ENCODE measurements at places on chromosomes 7 and 10. TPM values are rescaled to one million over a fixed set of nuclear protein-coding genes. Genes with fewer than 3 reads are reported as not detected.
A peak's percentile ranks its signal among the peaks of the same experiment; 100 is the strongest.

The GLI3 gene
- 0.63 TPM for polyA plus RNA-seq

DNA sequence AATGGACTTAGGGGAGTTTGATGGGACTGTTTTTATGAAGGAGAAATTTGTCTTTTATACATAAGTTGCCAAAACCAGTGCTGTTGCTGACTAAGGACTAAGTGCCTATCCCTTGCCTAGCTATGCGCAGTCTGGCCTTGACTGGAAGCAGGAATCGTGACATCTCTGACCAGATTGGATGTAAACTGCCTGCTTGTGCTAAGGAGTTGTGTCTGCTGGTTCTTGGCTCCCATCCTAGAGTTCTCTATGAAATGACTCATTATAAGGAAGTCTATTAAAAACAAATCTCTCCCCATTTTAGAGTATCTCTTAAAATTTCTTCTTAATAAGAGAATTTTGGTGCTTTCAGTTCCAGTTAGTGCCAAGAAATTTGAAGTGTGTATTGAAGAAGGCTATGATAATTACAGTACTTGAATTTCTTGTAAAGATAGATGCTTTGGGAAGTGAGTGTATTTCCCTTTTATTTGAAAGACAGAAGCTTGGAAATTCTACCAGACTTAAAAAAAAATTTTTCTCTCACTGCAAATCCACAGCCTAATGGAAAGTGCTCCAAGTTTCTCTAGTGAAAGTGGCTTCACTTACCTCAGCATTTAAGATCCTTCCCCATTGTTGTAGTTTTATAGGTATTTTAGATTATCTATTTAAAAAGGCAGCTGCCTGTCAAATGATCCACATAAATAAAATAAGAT lies 77.6 kb downstream of the BICC1 start:
- no peak overlapping the region for H3K27ac ChIP-seq
- no peaks in the 10 kb centered on the region for H3K27me3 ChIP-seq
- H3K4me1 ChIP-seq: no peaks in the 10 kb centered on the region
- no peaks in the 10 kb centered on the region for H3K36me3 ChIP-seq

The TFPI2 gene
- polyA plus RNA-seq: not detected

The MAGI2 gene
- polyA plus RNA-seq: not detected

GRCh38 chr7:153400735-153401593 lies 641.4 kb downstream of the ACTR3B start:
- no peak overlapping the region for H3K4me3 ChIP-seq
- no peak overlapping the region for H3K27ac ChIP-seq
- no peaks in the 10 kb centered on the region for H3K4me1 ChIP-seq
- DNase-seq: no peak
- no peaks in the 10 kb centered on the region for H3K27me3 ChIP-seq

DNA sequence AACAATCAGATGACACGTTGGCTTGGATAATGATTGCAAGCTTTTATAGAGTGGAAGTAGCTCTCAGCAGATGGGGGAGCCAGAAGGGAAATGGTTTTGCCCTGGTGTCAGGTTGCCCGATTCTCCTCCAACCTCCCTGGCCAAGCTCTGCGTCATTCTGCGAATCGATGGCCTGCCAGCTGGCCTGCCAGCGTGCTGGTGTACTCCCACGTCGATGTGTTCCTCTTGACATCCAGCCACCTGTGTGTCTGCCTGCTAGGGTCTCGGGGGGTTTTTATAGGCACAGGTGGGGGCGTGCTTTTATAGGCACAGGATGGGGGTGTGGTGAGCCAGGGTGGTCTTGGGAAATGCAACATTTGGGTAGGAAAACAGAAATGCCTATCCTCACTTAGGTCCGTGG lies 4.6 kb downstream of the NET1 start:
- H3K4me1 ChIP-seq: peaks cover 18% of the 10 kb centered on the region
- no peak overlapping the region for H3K27ac ChIP-seq
- H3K4me3 ChIP-seq: no peak overlapping the region
- DNase-seq: no peak

DNA sequence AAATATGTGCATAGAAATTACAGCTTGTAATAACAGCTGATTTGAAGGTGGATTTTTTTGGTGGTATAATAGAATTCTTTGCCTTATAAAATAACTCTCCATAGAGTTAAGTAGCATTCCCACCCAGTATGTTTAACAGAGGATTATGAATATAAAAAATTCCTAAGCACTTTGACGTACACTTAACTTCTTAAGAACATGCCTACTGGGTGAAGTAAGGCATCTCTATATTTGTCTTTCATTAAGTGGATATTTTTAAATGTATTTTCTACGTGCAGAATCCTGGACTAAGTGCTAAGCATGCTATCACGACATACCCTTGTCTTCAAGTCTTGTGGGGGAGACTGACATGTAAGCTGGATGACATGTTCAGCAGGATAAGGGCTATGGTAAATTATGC lies 217.7 kb upstream of the BMPER start:
- H3K36me3 ChIP-seq: peaks cover 19% of the 10 kb centered on the region
- peaks cover 5% of the 10 kb centered on the region for H3K4me1 ChIP-seq
- no peak overlapping the region for H3K27ac ChIP-seq
- H3K27me3 ChIP-seq: peaks cover 4% of the 10 kb centered on the region
- H3K4me3 ChIP-seq: no peak overlapping the region

- no peaks in the 10 kb centered on the region for H3K4me1 ChIP-seq
- no peaks in the 10 kb centered on the region for H3K36me3 ChIP-seq
- no peak overlapping the region for H3K27ac ChIP-seq
- H3K4me3 ChIP-seq: no peak overlapping the region
Observed at GRCh38 chr10:133008736-133009135, 66.4 kb upstream of the CFAP46 start.

DNA sequence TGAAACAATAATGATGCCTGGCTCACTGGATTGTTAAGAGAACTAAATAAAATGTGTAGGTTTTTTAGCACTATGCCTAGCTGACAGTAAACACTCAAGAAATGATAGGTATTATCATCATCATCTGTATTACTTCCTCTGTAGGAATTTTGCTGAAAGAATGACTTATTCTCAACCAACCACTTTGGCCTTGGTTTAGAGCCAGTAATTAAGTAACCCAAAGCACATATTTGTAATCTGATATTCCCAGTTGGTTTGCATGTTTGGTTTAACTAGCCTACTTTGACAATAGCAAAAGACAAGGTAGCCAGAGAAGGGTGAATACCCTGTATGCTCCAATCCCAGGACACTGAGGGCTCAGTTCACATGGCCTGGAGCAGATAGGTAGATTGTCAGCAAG lies 34.4 kb downstream of the BCAP29 start:
- H3K27me3 ChIP-seq: no peaks in the 10 kb centered on the region
- H3K36me3 ChIP-seq: peaks cover 20% of the 10 kb centered on the region
- no peaks in the 10 kb centered on the region for H3K4me1 ChIP-seq
- H3K27ac ChIP-seq: no peak overlapping the region

GRCh38 chr7:145434811-145435210 lies 599.0 kb upstream of the TPK1 start:
- DNase-seq: no peak
- H3K27me3 ChIP-seq: no peaks in the 10 kb centered on the region
- H3K4me1 ChIP-seq: no peaks in the 10 kb centered on the region
- no peak overlapping the region for H3K27ac ChIP-seq
- H3K4me3 ChIP-seq: no peak overlapping the region

- no peak overlapping the region for H3K27ac ChIP-seq
- H3K4me3 ChIP-seq: no peak overlapping the region
- DNase-seq: no peak
- H3K27me3 ChIP-seq: no peaks in the 10 kb centered on the region
- no peaks in the 10 kb centered on the region for H3K36me3 ChIP-seq
- H3K4me1 ChIP-seq: no peaks in the 10 kb centered on the region
Observed at GRCh38 chr7:138352570-138353461, 107.2 kb upstream of the TRIM24 start.

- H3K27ac ChIP-seq: no peak overlapping the region
- DNase-seq: no peak
- H3K4me3 ChIP-seq: no peak overlapping the region
- no peaks in the 10 kb centered on the region for H3K36me3 ChIP-seq
Observed at GRCh38 chr7:145839814-145840213, 276.8 kb upstream of the CNTNAP2 start.

- peaks cover 8% of the 10 kb centered on the region for H3K27me3 ChIP-seq
- no peak overlapping the region for H3K27ac ChIP-seq
- H3K4me3 ChIP-seq: no peak overlapping the region
Observed at GRCh38 chr7:105450177-105450861, 61.6 kb upstream of the SRPK2 start.

GRCh38 chr10:17655567-17656146 lies 11.7 kb downstream of the STAM start:
- H3K4me3 ChIP-seq: no peak overlapping the region
- peaks cover 58% of the 10 kb centered on the region for H3K4me1 ChIP-seq
- H3K27ac ChIP-seq: peak overlapping the region; percentile 31
- no peaks in the 10 kb centered on the region for H3K27me3 ChIP-seq
- peaks cover 8% of the 10 kb centered on the region for H3K36me3 ChIP-seq
- DNase-seq: no peak

The MUC3A gene
- polyA plus RNA-seq: not detected

- no peaks in the 10 kb centered on the region for H3K4me1 ChIP-seq
- no peak overlapping the region for H3K4me3 ChIP-seq
- H3K27ac ChIP-seq: no peak overlapping the region
- H3K27me3 ChIP-seq: peaks cover 3% of the 10 kb centered on the region
Observed at GRCh38 chr7:108358553-108358952, 97.7 kb downstream of the NRCAM start.

- peaks cover 15% of the 10 kb centered on the region for H3K27me3 ChIP-seq
- no peak overlapping the region for H3K27ac ChIP-seq
- no peaks in the 10 kb centered on the region for H3K36me3 ChIP-seq
- no peak overlapping the region for H3K4me3 ChIP-seq
- DNase-seq: no peak
Observed at GRCh38 chr10:132570771-132571649, 33.4 kb downstream of the INPP5A start.

The CCDC172 gene
- not detected for polyA plus RNA-seq

DNA sequence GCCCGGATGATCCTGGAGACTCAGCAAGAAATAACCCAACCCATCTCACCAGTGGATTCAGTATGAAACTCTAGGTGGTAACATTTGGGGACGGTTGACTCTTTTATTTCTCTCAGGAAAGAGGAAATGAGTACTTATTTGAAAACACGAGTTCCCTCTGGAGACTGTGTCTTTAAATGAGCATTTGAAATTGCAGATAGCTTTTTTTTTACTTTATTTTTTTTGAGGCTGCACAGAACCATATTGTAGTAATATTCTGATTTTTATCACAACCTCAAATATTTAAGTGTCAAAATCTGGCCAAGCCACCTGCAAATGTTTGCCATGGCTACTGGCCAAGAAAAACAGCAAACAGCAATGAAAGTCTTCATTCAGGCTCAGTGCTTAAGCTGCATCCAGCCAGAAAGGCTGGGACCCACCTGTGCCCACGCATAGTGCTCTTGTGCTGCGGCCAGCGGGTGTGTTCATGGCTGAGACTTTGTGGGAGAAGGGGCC lies 160.8 kb downstream of the CREB5 start:
- no peaks in the 10 kb centered on the region for H3K4me1 ChIP-seq
- no peak overlapping the region for H3K27ac ChIP-seq
- H3K36me3 ChIP-seq: no peaks in the 10 kb centered on the region

DNA sequence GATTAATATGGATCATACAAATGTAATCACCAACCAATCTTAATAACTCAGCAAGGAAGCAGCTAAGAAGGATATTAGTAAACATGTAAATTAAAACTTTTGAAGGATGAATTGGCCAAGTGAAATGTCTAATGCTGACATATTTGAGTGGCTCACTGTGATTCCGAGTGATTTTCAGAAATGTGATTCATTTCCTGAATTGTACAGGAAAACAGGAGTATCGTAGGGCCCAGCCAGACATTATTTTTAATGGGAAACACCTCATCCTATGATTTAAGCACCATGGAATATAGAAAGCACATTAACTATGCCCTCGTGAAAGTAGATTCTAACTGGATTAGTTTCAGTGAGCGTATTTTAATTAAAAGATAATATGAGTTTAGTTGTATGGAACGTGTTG lies 82.3 kb downstream of the LHFPL3 start:
- DNase-seq: no peak
- no peak overlapping the region for H3K4me3 ChIP-seq
- H3K36me3 ChIP-seq: no peaks in the 10 kb centered on the region
- no peak overlapping the region for H3K27ac ChIP-seq

The CTAGE8 gene
- not detected for polyA plus RNA-seq

The SPACDR gene
- polyA plus RNA-seq: 0.43 TPM

DNA sequence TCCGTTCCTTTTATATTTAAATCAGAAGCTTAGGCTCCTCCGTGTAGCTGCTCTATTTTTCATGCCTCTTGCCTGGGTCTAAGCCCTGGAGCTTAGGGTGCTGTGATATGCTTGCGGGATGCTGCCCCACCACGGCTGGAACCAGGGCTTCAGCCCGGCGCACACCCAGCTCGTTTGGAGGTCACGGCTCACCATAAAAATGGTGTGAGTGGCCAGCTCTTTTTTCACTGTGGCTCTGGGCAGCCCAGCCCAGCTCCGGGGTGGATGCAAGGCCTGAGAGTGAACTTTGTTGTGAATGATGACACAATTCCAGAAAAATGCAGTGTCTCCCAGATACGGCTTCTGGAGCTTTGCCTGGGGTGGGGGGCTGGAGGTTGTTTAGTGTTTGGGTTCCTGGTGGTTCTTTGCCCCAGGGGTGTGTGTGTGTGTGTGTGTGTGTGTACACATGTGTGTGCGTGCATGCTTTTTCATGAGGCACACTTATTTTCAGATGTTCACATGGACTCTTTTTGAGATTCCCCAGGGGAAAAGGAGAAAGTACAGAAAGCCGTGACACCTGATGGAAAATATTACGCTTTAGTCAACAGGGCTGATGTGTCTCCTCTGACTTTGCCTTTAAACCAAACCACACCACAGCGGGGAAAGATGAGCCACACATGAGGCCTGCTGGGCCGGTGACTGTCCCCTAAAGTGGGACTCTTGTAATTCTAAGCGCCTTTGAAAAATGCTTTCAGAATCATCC lies 46.2 kb downstream of the GRK5 start:
- H3K36me3 ChIP-seq: peaks cover 3% of the 10 kb centered on the region
- H3K27ac ChIP-seq: no peak overlapping the region
- no peak for DNase-seq

DNA sequence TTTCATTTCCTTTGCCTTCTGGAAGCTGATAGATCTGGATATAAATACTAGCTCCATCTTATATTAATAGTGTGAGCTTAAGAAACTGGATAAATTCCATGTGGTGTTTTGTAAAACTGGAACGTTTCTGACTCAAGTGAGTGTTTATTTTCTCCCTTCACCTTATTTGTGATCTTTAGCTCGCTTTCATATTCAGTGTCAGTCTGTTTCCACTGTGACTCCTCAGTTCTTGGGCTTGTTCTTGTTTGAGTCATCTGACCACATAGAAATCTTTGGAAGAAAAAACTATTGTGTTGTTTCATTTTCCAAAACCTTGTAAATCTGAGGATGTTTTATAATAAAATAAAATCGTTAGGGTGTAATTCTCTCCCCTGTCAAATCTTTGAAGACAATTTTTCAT lies 186.4 kb downstream of the POLR1F start:
- H3K4me3 ChIP-seq: no peak overlapping the region
- no peak for DNase-seq
- no peaks in the 10 kb centered on the region for H3K36me3 ChIP-seq
- H3K27me3 ChIP-seq: peaks cover 1% of the 10 kb centered on the region
- no peaks in the 10 kb centered on the region for H3K4me1 ChIP-seq

GRCh38 chr7:2016021-2016631 lies 216.6 kb downstream of the MAD1L1 start:
- H3K4me3 ChIP-seq: no peak overlapping the region
- no peak for DNase-seq
- peaks cover 37% of the 10 kb centered on the region for H3K4me1 ChIP-seq
- H3K27ac ChIP-seq: no peak overlapping the region

The SH2B2 gene
- 1.1 TPM for polyA plus RNA-seq

GRCh38 chr7:140870003-140870402 lies 54.7 kb downstream of the BRAF start:
- no peak for DNase-seq
- peaks cover 43% of the 10 kb centered on the region for H3K4me1 ChIP-seq
- peaks cover 9% of the 10 kb centered on the region for H3K36me3 ChIP-seq
- no peak overlapping the region for H3K4me3 ChIP-seq
- H3K27me3 ChIP-seq: no peaks in the 10 kb centered on the region
- H3K27ac ChIP-seq: no peak overlapping the region

Measured in immature natural killer cell (primary cell).